ENCODE measurements at places on chromosomes 11 and 22.

GRCh38 chr11:77147668-77148321 lies 19.7 kb downstream of the MYO7A start:
- H3K27me3 ChIP-seq = no peaks in the 10 kb centered on the region
- peaks cover 32% of the 10 kb centered on the region for H3K4me1 ChIP-seq
- H3K27ac ChIP-seq = no peak overlapping the region

DNA sequence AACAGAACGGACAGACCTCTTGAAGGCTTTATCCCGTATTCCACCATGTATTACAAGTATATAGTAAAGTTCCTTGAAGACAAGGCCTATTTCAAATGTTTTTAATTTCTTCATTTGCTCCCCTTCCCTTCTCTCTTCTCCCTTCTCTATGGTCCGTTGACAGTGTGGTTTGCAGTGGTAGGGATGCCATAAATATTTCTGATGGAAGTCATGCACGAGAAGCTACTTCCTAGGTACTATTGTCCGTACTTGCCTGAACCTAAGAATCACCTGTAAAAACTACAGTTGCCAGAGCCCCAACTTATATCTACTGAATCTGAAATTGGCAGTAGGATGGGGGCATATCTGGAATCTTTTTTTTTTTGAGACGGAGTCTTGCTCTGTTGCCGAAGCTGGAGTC lies 2.8 kb downstream of the PISD start:
- H3K4me1 ChIP-seq = peaks cover 13% of the 10 kb centered on the region
- H3K36me3 ChIP-seq = no peaks in the 10 kb centered on the region
- H3K27ac ChIP-seq = no peak overlapping the region
- DNase-seq = no peak
- H3K4me3 ChIP-seq = no peak overlapping the region
- H3K27me3 ChIP-seq = no peaks in the 10 kb centered on the region

DNA sequence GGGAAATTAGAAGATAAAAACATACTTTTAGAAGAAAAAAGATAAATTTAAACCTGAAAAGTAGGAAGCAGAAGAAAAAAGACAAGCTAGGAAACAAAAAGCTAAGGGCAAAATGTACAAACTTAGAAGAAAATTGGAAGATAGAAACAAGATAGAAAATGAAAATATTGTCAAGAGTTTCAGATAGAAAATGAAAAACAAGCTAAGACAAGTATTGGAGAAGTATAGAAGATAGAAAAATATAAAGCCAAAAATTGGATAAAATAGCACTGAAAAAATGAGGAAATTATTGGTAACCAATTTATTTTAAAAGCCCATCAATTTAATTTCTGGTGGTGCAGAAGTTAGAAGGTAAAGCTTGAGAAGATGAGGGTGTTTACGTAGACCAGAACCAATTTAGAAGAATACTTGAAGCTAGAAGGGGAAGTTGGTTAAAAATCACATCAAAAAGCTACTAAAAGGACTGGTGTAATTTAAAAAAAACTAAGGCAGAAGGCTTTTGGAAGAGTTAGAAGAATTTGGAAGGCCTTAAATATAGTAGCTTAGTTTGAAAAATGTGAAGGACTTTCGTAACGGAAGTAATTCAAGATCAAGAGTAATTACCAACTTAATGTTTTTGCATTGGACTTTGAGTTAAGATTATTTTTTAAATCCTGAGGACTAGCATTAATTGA lies 1.0 kb downstream of the MALAT1 start:
- H3K27ac ChIP-seq = no peak overlapping the region
- H3K4me3 ChIP-seq = peak overlapping the region; percentile 81
- H3K27me3 ChIP-seq = no peaks in the 10 kb centered on the region

DNA sequence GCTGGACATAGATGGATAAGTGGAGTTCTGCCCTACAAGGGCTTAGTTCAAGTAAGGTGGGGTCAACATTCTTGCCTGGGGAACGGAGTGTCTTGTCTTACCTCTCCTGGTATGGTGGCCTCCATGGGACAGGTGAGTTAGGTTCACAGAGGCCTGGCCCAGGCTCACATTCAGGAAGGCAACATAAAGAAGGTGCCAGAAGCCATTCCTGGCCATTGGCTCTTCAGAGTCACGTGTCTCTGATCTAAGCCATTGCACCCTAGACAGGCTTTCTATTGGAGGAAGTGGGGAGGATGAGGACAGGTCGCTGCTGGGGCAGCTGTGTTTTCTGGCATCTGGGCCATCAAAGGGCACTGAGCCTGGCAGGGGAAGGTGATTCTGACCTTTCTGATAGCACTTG lies 14.8 kb downstream of the LMO2 start:
- H3K36me3 ChIP-seq = no peaks in the 10 kb centered on the region
- DNase-seq = no peak
- H3K27ac ChIP-seq = no peak overlapping the region
- H3K27me3 ChIP-seq = no peaks in the 10 kb centered on the region

- H3K4me3 ChIP-seq = no peak overlapping the region
- H3K27ac ChIP-seq = no peak overlapping the region
- no peaks in the 10 kb centered on the region for H3K27me3 ChIP-seq
- no peaks in the 10 kb centered on the region for H3K4me1 ChIP-seq
These were observed 24.3 kb downstream of the CD6 start for GRCh38 chr11:60995798-60996197.

GRCh38 chr11:130388607-130389205 lies 39.7 kb downstream of the ADAMTS8 start:
- peaks cover 9% of the 10 kb centered on the region for H3K4me1 ChIP-seq
- no peak overlapping the region for H3K4me3 ChIP-seq
- no peaks in the 10 kb centered on the region for H3K36me3 ChIP-seq
- H3K27ac ChIP-seq = no peak overlapping the region
- DNase-seq = no peak
- H3K27me3 ChIP-seq = no peaks in the 10 kb centered on the region

DNA sequence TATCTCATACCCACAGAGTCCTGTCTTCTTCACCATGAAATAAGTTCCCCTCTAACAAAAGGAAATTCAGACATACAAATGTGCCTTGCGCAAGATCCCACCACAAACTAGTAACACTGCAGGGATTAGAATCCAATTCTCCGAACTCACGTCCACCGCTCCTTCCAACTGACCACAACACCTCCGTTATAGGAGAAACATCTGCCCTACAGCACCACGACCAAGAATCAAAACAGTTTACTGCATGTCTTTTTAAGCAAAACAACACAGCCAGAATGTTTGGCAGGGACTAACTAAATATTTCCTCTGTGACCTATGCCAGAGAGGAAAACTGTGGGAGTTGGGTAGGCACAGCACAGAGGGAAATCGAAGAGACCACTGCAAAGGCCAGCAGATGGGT lies 72.7 kb upstream of the AKIP1 start:
- DNase-seq = no peak
- H3K27ac ChIP-seq = peak overlapping the region; percentile 10
- no peaks in the 10 kb centered on the region for H3K36me3 ChIP-seq
- peaks cover 36% of the 10 kb centered on the region for H3K4me1 ChIP-seq

DNA sequence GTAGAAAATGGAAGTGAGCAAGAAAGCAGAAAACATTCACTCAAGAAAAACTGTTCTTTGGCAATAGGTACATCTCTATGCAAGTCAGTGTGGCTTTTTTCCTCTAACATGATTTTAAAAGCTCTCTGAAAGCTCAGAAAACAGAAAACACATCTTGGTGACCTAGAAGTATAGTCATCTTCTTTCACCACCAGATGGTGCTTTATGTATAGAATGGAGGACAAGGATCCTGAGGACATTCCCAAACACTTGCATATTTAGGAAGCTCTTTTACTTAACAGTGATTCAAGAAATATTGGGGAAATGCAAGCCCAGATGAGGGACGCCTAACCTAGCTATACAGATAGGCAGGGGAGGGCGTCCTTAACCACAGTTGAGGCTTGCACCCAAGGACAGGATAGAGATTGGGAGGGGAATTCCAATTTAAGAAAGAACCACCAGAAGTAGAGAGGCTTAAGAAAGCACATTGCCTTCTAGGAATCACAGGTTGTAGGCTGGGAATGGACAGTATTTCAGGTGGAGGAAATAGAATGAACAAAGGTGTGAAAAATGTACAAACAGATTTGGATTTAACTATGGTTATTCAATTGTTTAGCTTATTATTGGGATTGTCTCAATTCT lies 13.8 kb upstream of the CCDC81 start:
- H3K4me1 ChIP-seq = no peaks in the 10 kb centered on the region
- H3K27ac ChIP-seq = no peak overlapping the region
- no peaks in the 10 kb centered on the region for H3K36me3 ChIP-seq
- no peaks in the 10 kb centered on the region for H3K27me3 ChIP-seq

DNA sequence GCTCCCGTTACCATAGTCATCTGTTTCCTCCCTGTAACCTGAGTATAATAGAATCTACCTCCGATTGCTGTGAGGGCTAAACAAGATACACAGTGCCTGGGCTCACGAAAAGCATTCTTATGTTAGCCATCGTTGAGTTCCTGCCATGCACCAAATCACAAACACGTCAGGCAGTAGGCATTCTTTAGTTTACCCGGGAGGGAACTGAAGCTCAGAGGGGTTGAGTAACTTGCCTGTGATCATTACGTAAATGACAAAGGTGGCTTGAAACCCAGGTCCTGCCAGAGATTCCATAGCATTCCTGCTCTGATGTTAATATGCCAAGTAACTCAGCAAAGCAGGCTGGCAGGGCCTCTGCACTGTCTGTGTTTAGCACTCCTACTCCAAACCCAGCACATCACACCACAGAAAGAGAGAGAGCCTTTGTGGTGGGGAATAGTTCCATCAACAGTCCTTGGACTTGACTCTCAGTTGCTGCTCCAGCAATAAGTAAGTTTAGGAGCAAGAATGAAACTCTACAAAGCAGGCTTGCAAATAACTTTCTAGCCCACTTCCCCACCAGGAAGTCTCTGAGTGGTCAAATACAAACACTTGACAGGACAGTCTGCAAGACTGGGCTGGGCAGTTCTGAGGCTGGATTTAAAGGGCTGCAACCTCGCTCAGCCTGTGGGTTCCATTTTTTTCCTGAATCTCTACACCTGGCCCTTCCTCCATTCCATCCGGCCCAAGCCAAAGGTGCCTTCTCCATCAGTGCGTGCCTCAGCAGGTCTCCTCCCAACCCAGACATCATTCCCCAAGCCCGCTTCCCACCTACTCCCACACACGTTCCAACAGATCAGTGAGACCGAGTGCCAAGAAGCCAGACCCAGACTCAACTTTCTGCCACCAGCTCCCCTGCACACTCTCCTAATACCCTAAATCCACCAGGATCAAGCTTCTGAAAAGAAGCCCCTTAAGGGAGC lies 1.1 kb downstream of the SCN2B start:
- no peak for DNase-seq
- H3K27me3 ChIP-seq = no peaks in the 10 kb centered on the region

DNA sequence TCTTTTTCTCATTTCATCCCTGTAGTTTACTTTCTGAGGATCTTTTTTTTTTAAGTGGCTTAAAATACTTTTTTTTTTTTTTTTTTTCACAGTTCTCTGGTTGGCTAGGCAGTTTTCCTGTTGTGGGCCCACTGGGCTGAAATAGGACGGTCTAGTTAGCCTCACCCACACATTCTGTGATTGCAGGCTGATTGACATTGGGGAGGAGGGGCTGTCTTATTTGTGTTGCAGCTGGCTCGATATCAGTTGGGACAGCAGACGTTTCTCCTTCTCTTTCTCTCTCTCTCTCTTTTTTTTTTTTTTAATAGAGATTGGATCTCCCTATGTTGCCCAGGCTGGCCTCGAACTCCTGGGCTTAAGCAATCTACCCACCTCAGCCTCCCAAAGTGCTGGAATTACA lies 6.9 kb downstream of the BCR start:
- H3K4me3 ChIP-seq = no peak overlapping the region
- H3K36me3 ChIP-seq = peaks cover 4% of the 10 kb centered on the region
- H3K27ac ChIP-seq = no peak overlapping the region
- H3K4me1 ChIP-seq = peaks cover 3% of the 10 kb centered on the region
- H3K27me3 ChIP-seq = no peaks in the 10 kb centered on the region

DNA sequence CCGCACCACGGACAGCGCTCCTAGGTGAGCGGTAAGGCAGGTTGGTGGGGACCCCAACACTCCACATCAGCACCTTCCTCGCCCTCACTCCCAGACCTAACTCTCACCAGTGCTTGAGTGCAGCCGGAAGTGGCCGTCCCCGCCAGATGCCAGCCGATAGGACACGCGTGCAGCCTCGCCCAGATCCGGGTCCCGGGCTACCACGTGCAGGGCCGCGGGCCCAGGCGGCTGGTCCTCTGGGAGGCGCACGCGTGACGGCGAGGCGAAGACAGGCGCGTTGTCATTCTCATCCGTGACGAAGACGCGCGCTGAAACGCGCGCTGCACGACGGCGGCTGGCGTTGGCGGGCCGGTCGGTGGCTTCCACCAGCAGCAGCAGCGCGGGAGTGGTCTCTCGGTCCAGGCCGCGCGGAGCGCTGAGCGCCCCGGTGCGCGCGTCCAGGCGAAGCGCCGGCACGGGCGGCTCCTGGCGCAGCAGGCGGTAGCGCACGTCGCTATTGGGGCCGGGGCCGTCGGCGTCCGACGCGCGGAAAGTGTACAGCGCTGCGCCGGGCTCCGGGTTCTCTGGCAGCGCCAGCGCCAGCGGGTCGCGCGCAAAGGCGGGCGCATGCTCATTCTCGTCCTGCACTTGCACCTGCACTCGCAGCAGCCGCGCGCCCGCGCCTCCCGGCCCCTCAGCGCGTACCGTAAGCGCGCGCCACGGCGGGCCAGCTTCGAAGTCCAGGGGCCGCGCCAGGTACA lies 10.8 kb upstream of the TPP1 start:
- peaks cover 3% of the 10 kb centered on the region for H3K4me1 ChIP-seq
- H3K27me3 ChIP-seq = no peaks in the 10 kb centered on the region
- peak; percentile 58 for DNase-seq
- H3K27ac ChIP-seq = no peak overlapping the region
- H3K4me3 ChIP-seq = peak overlapping the region; percentile 62

GRCh38 chr11:76314741-76315090 lies 66.2 kb downstream of the THAP12 start:
- H3K4me1 ChIP-seq = no peaks in the 10 kb centered on the region
- no peak overlapping the region for H3K27ac ChIP-seq
- no peak for DNase-seq
- no peaks in the 10 kb centered on the region for H3K36me3 ChIP-seq
- H3K4me3 ChIP-seq = no peak overlapping the region

DNA sequence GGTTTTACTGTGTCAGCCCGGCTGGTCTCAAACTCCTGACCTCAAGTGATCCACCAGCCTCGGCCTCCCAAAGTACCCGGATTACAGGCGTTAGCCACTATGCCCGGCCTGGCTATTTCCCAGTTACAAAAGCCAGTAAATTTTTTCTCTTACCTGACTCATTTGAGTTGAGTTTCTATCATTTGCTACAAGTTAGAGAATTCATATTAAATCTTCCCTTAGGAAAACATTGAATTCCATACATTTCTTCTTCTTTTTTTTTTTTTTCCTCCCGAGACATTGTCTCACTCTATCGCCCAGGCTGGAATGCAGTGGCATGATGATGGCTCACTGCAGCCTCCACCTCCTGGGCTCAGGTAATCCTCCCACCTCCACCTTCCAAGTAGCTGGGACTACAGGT lies 26.0 kb downstream of the CHEK2 start:
- DNase-seq = no peak
- no peak overlapping the region for H3K27ac ChIP-seq
- no peak overlapping the region for H3K4me3 ChIP-seq
- H3K4me1 ChIP-seq = peaks cover 7% of the 10 kb centered on the region
- no peaks in the 10 kb centered on the region for H3K27me3 ChIP-seq

All from Caco-2 (cell line).